ENCODE measurements at places on chromosomes 6 and 20.

GRCh38 chr20:46050444-46050843 lies 21.4 kb downstream of the SLC12A5 start:
- DNase-seq: no peak

GRCh38 chr6:54879188-54879985 lies 32.8 kb downstream of the FAM83B start:
- DNase-seq: no peak

GRCh38 chr6:31636698-31637596 lies 15.5 kb downstream of the BAG6 start:
- DNase-seq: no peak

DNA sequence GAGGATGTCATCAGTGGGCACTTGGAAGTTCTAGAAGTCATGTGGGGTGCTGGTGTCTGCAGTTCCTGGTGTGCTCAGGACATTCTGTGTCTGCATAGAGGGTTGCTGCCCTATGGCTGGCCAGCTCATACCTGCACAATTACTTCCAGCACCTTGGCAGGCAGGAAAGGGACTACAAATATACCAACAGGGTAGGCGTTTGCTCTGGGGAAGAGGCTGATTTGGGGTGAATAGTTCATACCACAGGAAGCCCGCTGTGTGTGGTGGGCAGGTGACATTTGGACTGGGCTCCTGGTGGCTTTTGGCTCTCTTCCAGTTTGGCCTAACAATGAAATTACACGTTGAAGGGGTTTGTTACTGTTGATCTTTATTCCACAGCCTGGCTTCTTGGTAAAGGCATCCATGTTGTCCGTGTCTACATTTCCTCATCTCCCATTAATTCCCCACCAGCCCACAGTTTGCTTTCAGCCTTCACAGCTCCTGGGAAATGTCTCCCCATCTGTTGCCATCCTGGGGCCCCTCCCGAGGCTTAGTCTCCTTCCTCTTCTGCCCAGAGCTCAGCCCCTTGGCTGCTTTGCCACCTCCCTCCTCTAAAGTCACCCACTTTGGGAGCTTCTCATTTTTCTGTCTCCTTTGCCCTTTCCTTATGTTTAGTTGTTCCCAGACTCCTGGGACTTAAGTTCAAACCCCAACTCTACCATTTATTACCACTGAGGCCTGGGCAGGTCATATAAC lies 88.1 kb downstream of the RSPH3 start:
- no peak for DNase-seq

DNA sequence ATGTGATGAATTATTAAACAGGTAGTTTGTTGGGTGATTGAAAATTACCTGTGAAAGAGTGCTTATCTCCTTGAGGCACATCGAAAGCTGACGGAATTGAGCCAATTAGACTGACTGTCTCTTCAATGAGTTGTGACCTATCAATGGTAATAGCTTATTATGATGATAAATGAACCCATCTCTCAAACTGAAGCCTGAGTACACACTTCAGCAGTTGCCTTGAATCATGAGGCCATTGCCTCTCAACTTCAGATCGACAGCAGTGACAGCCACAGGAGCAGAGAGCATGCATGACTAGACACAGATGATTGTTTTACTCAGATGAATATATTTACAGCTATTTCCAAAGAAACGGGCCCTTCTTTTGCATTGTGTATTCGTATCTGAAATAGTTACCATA lies 323.9 kb downstream of the LAMA2 start:
- no peak for DNase-seq

DNA sequence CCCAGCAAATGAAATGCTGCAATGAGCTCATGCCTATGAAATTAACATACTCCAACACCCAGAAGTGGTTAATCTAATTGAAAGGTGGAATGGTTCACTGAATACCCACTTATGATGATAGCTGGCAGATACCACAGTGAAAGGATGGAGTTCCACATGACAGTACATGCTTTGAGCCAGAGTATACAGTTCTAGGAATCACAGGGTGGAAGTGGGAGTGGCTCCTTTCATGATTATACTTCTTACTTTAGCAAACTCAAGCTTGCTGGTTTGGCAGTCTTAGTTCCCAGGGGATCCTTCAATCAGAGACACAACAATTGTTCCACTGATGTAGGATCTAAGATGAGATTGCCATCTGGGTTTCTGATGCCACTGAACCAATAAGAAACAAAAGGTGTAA lies 21.5 kb downstream of the CD164 start:
- no peak for DNase-seq

- no peak for DNase-seq
These were observed 13.8 kb downstream of the ADA start for GRCh38 chr20:44637522-44638372.

DNA sequence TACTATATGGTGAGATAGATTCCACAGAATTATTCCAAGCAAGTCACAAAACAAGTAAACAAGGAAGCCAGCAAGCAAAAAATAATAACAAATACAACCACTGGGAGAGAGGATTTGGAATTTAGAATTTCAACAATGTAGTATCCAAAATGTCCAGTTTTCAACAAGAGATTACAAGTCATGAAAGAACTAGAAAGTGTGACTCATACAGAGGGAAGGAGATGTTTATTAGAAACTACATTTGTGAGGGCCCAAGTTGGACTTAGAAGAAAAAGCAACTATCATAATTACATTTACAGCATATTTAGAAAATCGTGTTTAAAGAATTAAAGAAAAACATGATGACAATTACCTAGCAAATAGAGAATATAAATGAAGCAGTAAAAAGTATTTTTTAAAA lies 494.6 kb upstream of the ID4 start:
- no peak for DNase-seq

DNA sequence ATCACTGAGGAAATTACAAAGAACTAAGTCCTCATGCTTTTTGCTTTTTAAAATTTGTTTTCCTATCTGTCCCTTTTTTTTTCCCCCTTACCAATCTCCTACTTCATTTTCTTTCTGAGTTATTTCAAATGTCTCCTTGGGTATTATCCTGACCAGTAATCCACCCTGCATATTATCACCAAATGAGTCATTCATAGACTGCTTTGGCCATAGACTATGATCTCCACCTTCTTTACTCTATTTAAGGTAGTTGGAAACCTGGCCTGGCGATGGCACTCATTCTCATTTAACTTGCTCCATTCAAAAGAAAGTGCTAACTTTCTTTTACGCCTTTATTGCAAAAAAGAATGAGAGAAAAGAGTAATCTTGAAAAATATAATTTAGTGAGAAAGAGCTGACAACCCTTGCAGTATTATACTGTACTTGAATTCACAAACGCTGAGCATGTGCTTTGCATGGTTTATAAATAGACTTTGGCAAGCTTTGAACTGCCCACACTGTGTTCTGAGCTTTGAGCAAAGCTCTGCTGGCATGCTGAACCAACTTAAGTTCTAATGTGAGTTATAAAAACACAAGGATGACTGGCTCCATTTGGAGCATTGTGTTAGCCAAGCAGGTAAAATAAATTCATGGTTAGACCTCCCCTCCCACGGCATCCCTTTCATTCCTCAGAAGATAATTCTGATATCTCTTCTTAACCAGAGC lies 198.9 kb downstream of the NKAIN2 start:
- no peak for DNase-seq

DNA sequence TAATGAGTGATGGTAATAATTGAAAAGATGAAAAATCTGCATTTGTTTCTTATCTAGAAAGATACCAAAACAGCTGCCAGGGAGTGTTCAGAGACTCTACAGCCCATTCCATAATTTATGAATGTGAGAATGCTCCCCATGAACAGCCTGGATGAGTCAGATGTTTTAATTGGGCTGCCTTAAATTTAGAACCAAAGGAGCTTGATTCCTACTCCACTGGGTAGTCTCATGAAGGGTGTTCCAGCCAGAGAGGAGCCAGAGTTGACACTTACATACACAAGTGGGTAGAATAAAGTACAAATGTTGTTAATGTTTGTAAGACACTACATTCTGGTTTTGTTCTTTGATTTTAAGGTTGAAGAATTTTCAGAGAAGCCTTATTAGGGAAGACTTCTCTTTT lies 158.7 kb upstream of the PRND start:
- DNase-seq: no peak

GRCh38 chr6:101490857-101491256 lies 97.3 kb downstream of the GRIK2 start:
- DNase-seq: no peak

DNA sequence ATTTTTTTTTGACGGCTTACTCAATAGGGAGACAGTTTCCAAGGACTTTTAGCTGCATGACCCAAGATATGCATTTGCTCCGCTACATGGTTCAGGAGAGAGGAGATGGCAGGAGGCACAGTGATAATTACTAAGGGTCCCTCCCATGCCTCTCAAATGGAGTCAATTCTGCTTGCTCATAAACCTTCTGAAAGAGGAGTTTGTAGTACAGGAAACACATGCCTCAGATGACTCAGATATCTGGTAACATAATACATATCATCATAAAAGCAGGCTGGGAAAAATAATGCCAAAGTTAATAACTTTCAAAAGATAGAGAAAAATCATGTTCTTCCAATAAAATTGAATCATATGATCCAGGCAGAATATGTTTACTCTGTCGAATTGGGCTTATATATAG lies 97.6 kb upstream of the DEFB112 start:
- DNase-seq: no peak

DNA sequence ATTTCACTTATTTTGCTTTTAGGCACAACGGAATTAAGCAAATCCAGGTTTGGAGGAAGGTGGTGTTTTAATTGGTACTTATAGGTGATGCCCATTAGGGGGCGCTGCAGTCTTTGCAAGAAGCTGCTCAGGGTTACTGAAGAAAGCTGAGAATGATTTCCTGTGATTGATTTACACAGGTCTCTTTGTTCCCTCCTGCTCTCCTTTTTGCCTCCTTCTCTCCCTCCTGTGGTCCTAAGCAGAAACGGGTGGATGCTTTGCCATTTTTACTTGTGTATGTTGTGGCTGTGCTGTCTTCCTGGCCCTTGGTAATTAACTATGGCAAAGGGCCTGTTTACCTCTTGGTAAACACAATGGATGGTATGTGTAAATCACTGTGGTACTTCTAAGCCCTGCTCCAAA lies 97.8 kb downstream of the ANKS1A start:
- peak; percentile 23 for DNase-seq

GRCh38 chr6:158897236-158897635 lies 78.1 kb upstream of the EZR start:
- DNase-seq: no peak

GRCh38 chr6:131255434-131255833 lies 120.2 kb downstream of the AKAP7 start:
- DNase-seq: no peak

DNA sequence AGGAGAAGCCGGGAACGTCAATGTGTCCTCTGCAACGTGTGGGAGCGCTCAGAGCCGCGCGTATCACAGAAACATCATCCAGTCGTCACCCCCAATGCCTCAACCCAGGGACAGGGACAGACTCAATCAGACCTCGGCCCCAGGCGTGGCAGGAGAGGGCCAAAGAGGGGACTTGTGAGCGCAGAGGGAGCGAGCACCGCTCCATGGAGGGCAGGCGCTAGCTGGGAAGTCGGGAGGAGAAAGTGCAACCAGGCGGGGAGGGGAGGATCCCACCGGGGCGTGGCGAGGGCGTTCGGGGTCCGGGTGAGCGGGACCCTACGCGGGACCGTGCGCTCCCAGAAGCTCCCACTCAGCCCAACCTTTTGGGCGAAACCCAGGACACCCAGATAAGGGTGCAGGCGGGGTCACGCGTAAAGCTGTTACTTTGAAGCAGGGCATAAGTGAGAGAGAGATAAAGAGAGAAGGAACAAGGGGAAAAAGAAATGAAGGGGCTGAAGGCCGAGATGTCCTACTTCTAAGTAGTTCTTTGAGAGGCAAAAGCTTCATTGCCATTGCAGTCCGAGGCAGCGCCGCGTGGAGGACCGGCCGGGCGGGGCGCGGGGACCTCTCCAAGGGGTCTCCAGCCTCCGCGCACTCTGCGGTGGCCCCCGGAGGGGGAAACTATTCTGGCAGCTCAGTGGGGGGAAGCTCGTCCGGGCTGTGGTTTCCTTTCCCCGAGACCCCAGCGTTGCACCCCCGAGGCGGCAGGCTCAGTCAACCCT lies 862 bp upstream of the SOBP start:
- no peak for DNase-seq

DNA sequence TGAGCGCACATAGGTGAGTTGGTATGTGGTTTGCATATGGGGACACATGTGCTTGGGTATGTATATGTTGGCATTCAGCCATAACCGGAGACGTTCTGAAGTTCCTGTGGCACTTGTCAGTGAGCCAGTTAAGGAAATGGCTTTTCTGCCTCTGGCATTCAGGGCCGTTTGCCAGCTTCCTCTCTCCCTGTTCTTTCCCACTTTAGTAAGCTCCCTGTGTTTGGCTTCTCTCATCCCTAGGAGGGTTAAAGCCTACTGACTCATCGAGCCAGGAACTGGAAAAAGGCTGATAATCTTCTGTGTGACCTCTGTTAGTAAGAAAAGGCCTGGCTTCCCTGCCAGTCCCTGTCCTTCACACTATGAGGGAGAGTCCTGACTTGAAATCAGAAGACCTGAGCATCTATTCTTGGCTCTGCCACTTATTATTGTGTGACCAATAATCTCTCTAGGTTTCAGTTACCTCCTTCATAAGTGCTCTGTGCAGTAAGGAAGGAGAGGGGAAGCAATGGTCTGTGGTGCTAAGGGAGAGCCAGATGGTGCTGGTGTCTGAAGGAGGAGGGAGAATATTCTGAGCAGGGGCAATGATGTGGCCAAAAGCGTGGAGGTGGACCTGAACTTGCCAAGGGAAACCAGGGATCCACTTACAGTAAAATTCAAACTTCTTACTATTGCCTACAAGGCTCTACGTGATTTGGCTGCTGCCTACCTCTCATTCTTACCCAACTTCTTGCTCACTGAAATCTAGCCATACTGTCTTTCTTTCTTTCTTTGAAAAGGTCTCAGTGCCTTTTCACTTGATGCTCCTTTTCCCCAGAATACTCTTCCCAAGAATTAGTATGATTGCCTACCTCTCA lies 31.4 kb downstream of the ACSS2 start:
- DNase-seq: peak; percentile 51

GRCh38 chr20:33020278-33021161 lies 10.9 kb upstream of the BPIFB6 start:
- no peak for DNase-seq

- DNase-seq: no peak
These were observed 89.6 kb downstream of the TMEM242 start for GRCh38 chr6:157233686-157234085.

GRCh38 chr6:2885967-2886735 lies 17.0 kb downstream of the SERPINB9 start:
- DNase-seq: no peak

DNA sequence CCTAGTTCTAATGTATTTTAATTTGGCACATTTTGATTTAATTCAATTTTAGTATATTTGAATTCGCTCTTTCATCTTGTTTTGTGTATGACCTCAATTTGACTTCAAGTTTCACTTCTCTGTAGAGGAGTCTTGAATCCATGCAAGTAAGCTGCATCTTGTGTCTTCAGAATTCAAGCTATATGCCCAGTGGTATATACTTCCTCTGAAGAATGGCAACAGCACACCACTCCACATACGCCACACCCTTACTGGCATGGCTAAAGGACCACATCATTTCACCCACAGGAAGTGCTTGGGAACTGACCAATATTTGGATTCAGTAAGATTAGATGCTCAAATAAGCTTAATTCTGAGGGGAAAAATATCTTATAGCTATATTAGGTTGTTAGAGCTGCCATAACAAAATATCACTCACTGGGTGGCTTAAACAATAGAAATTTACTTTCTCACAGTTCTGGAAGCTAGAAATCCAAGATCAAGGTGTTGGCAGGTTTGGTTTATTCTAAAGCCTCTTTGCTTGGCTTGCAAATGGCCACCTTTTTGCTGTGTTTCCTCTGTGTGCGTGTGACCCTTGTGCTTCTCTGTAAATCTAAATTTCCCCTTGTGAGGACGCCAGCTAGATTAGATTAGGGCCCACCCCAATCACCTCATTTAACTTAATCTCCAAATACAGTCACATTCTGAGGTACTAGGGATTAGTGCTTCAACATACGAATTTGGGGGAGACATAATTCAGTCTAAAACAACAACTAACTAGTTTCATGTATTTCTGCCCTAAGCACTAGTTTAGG lies 2.8 kb upstream of the ASF1A start:
- no peak for DNase-seq

Data from NCI-H1048 (cell line).